ENCODE measurements at places on chromosomes 2 and 18. TPM values are rescaled to one million over a fixed set of nuclear protein-coding genes. Genes with fewer than 3 reads are reported as not detected.

GRCh38 chr2:198763793-198764192 is 693.9 kb downstream of the SATB2 start:
- no peaks in the 10 kb centered on the region for H3K36me3 ChIP-seq
- H3K27ac ChIP-seq = no peak overlapping the region
- DNase-seq = no peak
- H3K4me3 ChIP-seq = no peak overlapping the region
- H3K27me3 ChIP-seq = no peaks in the 10 kb centered on the region

- peaks cover 39% of the 10 kb centered on the region for H3K4me1 ChIP-seq
- H3K27me3 ChIP-seq = no peaks in the 10 kb centered on the region
- no peak overlapping the region for H3K27ac ChIP-seq
- DNase-seq = no peak
- H3K4me3 ChIP-seq = no peak overlapping the region
These were observed 15.9 kb upstream of the CD28 start for GRCh38 chr2:203690441-203691047.

GRCh38 chr18:50306944-50307343 is 19.5 kb upstream of the CXXC1 start:
- H3K27me3 ChIP-seq = no peaks in the 10 kb centered on the region
- H3K4me3 ChIP-seq = peak overlapping the region; percentile 54
- no peak for DNase-seq
- H3K36me3 ChIP-seq = no peaks in the 10 kb centered on the region
- no peak overlapping the region for H3K27ac ChIP-seq

The SIX3 gene
- total RNA-seq = 0.42 TPM

The CROCC2 gene
- not detected for total RNA-seq

Data from esophagus muscularis mucosa (tissue), 4 donors.